ENCODE measurements at places on chromosomes 5 and 9.

GRCh38 chr9:98168941-98169488 lies 23.4 kb downstream of the CORO2A start:
- no peak overlapping the region for H3K4me3 ChIP-seq
- no peaks in the 10 kb centered on the region for H3K4me1 ChIP-seq
- H3K27me3 ChIP-seq: no peaks in the 10 kb centered on the region
- no peak for DNase-seq

GRCh38 chr5:138927979-138928378 lies 52.8 kb upstream of the LRRTM2 start:
- H3K4me3 ChIP-seq: no peak overlapping the region
- H3K36me3 ChIP-seq: no peaks in the 10 kb centered on the region
- H3K4me1 ChIP-seq: peaks cover 14% of the 10 kb centered on the region
- H3K27ac ChIP-seq: no peak overlapping the region
- peak; percentile 89 for DNase-seq

- H3K4me1 ChIP-seq: no peaks in the 10 kb centered on the region
- H3K4me3 ChIP-seq: no peak overlapping the region
- no peak for DNase-seq
- no peaks in the 10 kb centered on the region for H3K36me3 ChIP-seq
Measured at GRCh38 chr9:131092548-131093440, 3.5 kb upstream of the AIF1L start.

DNA sequence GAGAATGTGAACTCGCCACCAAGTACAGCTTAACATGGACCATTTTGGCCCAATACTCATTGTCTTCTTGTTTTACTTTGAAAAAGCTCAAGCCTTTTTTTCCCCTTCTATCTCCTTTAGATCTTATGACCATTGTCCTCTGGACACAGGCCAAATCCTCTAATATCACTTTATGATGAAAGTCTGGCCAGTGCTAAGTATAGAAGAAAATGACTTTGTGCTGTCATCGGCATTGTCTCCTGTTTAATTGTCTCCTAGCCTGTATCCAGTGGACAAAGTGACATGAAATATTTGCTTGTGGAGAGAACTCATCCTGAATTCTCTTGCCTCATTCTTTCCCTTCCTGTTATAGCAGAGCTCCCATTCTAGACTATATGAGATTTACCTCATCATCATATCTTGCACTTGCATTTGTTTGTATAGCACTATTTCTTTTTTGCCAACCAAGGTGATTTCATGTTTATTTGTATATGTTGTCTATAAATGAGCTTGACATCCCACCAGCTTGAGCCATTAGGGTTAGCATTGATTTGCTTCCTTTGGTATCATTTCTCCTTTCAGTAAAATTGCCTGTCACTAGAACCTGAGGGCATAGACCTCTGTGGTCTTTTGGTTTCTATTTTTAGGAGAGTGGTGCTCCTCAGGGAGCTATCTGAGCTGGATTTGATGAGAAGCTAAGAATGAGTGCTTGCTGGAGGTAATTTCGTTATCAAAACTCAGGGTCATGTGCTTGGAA lies 18.8 kb upstream of the TNFAIP8 start:
- H3K36me3 ChIP-seq: no peaks in the 10 kb centered on the region
- no peak overlapping the region for H3K4me3 ChIP-seq
- DNase-seq: no peak
- peaks cover 12% of the 10 kb centered on the region for H3K4me1 ChIP-seq
- H3K27me3 ChIP-seq: no peaks in the 10 kb centered on the region
- H3K27ac ChIP-seq: no peak overlapping the region

DNA sequence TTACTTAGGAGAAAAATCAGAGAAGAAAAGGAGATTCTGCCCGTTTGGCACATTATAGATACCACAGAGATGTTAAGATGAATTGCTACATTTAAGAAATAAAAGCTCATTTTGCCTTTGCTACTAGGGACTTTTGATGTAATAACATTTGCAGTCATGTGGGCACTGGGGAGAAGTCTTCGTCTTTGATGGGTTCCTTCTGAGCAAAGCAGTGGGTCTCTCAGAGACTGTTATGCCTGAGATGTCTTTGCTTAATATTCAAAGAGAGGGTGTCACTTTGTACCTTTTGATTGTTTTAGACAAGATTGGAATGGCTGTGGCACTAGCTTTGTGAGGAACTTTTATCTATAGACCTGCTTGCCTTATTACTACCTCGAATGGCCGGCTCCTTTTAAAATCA lies 25.0 kb downstream of the SLC25A25 start:
- peak overlapping the region; percentile 96 for H3K27ac ChIP-seq
- no peak overlapping the region for H3K4me3 ChIP-seq
- H3K36me3 ChIP-seq: no peaks in the 10 kb centered on the region
- DNase-seq: no peak
- no peaks in the 10 kb centered on the region for H3K27me3 ChIP-seq

- H3K27me3 ChIP-seq: no peaks in the 10 kb centered on the region
- H3K36me3 ChIP-seq: no peaks in the 10 kb centered on the region
- H3K4me3 ChIP-seq: no peak overlapping the region
- H3K27ac ChIP-seq: no peak overlapping the region
Measured at GRCh38 chr9:112900901-112901300, 10.2 kb upstream of the SLC46A2 start.

DNA sequence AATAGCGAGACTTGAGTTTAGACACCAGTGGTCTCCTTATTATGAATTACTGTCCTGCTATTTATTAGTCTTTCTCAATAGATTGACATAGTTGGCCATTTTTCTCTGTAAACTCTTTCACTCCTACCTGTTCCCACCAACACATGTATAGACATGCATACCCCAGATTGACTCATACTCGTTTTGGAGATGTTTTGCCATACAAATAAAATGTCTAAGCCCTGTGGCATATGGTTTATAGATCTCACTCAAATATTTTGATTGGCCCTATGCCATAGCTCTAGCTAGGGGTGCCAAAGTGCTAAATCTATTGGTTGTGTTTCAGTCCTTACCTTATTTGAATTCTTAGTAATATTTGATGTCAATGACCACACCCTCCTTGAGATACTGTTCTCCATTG lies 42.3 kb downstream of the CAMK4 start:
- no peak for DNase-seq
- no peak overlapping the region for H3K4me3 ChIP-seq
- no peaks in the 10 kb centered on the region for H3K36me3 ChIP-seq
- H3K4me1 ChIP-seq: no peaks in the 10 kb centered on the region
